ENCODE measurements at places on chromosomes 1 and 21.

- no peak for DNase-seq
These were observed 46.3 kb upstream of the VAV3 start for GRCh38 chr1:108011295-108011694.

- DNase-seq: no peak
These were observed 2.7 kb downstream of the ARHGEF11 start for GRCh38 chr1:157042846-157043245.

- DNase-seq: no peak
These were observed at the start of gene COL6A2 for GRCh38 chr21:46097336-46098293. TSS of gene COL6A2 (plus strand) at chr21:46098112.

DNA sequence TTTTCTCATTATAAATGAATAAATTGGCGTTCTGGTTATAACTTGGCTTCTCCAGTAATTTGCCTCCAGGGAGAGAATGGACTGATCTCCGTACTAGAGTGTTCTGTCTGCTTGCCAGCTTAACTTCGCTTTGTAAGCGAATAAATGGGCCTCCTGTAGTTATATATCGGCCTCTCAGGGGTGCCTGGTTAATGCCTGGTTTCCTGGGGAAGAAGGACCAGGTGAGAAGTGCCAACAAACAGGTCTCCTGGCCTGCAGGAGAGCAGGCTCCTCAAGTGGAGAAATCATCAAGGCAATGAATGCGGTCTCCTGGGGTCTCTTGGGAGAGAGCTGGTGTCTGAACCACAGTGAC is 107.4 kb upstream of the SERBP1 start:
- no peak for DNase-seq

GRCh38 chr1:42368096-42368795 is 12.3 kb upstream of the RIMKLA start:
- no peak for DNase-seq

DNA sequence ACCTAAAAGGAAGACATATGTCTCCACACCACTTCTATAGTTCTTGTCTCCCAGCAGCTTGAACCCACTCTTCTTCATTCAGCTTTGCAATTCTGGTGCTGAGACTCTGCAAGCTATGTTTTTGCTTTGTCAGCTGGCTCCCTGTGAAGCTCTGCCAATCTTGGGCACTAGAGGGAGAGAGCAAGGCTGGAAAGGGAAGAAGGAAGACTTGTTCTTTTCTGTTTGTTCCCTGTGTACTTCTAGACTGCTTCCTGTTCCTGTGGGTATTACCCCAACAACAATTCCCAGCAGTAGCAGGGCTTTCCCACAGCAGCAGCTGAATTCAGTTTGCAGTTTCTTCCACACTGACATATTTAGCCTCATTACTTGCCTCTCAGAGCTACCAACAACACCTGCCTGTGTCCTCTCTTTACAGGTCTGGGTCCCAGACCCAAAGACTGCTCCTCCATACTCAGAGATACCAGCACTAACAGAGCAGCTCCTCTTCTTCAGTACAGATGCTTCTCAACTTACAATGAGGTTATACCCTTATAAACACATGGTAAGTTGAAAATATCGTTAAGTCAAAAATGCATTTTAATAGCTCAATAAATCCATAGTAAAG is 275.2 kb upstream of the NEGR1 start:
- DNase-seq: no peak

- DNase-seq: no peak
These were observed 990.0 kb downstream of the KCNT2 start for GRCh38 chr1:195618287-195618686.

DNA sequence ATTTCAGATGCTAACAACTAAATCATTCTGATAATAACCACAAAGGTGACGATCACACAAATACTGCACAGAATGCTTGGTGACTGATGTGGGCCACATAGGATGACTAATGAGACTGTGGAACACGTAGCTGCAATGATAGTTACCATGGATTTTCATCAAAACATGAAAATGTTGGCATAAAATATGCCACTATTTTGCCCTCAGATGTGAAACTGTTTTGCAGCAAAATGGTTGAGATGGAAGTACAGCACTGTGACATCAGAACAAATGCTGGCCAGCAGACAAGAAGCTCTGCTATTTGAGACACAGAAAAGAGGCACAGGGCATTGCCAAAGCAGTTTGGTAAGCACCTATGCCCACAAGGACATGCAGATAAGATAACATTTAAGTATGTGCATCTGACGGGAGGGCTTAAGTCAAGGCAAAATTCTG is 83.8 kb downstream of the NIBAN1 start:
- DNase-seq: no peak

GRCh38 chr1:157916887-157917570 is 75.4 kb upstream of the CD5L start:
- DNase-seq: no peak

GRCh38 chr1:234230414-234230862 is 142.8 kb upstream of the COA6 start:
- no peak for DNase-seq

- no peak for DNase-seq
These were observed 676 bp upstream of the CTTNBP2NL start for GRCh38 chr1:112395256-112395820.

- DNase-seq: no peak
These were observed 76.2 kb downstream of the PBX1 start for GRCh38 chr1:164635059-164635802.

DNA sequence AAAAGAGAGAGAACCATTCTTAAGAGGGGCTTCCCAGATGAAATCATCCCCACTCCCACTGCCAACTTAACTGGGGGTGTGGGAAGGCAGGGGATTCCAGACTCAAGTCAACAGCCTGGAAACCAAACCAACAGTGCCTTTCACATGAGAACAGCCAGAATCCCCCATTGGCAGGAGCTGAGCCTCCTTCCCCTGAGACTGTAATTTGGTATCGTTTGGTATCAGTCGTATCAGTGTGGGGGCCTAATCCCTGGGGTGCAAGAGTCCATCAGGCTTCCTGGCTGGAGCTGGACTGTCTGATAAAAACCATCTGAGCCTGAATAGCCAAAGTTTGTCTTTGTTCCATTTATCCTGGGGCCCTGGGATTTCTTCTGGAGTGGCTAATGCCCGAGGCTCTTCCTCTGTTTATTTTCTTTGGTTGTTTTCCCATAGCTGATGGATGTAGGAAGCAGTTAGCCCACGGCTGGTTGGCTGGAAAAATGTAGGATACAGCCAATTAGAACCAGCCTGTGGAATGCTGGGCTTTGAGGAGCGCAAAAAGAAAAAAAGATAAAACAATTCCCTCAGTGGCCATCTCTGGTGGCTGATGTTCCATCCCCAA is 84.6 kb downstream of the LAMC2 start:
- no peak for DNase-seq

GRCh38 chr1:183375381-183375780 is 42.8 kb downstream of the NMNAT2 start:
- no peak for DNase-seq

DNA sequence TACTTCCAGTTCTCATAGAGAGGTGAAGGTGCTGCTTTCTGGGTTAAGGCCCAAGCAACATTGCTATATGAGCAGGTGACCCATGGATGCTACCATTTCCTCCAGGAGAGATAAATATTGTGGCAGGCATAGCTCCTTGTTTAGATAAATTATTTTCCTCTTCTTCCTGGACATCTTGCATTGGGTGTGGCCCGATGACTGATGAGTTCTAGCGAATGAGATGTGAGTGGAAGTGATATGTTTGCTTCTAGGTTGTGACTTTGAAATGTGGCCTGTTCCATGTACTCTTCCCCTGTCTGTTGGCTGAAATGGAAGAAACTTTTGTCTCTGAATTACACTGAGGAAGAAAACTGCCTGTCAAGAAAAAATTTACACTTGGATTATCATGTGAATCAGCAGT is 101.7 kb upstream of the FMN2 start:
- DNase-seq: no peak

DNA sequence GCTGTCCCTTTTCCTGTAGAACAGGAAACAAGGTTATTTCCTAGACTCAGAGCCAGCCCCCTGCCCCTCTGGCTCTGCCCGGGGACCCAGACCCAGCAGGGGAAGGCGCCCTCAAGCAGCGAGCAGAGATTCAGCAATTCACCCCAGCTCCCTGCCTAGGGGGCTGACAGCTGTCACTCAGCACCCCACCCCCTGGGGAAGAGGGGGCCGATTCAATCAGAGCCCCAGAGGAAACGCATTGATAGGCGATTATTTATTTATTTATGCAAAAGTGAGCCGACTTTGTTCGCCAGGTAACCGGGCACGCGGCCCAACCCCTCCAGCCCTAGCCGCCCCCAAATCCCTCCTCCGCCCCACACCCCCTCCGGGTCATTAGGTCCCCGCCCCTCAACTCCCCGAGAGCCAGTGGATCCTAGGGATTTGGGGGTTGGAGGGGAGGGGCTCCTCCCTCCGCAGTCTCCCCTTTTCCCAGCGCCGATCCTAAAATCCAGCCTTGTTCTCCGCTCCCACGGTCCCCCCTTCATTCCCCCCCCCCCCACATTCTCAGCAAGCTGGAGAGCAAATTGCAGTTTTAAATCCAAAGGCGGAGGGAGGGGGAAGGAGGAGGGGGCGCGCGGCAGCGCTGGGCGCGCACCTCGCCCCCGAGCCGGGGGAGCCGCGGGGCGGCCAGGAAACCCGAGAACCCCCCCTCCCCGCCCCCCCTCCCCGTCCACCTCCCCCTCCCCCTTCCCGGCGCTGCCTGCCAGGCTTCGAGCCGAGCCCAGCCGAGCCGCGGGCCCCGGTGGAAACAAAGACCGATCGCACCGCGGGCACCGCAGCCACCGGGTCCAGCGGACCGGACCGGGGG is 1.3 kb downstream of the AHDC1 start:
- DNase-seq: no peak
